NCI-H1417 (cell line): ENCODE measurements at places on chromosomes 2 and 18.
A peak's percentile ranks its signal among the peaks of the same experiment; 100 is the strongest.

DNA sequence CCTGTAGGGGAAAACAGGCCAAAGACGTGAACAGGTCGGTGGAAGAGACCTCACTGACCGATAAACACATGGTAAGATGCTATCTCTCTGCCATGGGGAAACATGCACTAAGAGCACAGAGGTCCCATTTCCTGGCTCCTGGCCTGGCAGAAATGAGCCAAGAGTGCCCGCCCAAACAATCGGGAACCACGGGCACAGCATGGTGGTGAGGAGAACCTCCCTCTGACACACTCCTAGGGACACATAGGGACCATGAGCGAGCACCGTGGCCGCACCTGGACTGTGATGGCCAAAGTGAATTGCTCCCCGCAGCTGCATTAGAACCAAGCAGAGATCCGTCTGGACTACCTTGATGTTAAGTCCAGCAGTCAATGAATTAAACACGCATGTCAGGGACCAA lies 11.1 kb downstream of the HS6ST1 start:
- no peak for DNase-seq

DNA sequence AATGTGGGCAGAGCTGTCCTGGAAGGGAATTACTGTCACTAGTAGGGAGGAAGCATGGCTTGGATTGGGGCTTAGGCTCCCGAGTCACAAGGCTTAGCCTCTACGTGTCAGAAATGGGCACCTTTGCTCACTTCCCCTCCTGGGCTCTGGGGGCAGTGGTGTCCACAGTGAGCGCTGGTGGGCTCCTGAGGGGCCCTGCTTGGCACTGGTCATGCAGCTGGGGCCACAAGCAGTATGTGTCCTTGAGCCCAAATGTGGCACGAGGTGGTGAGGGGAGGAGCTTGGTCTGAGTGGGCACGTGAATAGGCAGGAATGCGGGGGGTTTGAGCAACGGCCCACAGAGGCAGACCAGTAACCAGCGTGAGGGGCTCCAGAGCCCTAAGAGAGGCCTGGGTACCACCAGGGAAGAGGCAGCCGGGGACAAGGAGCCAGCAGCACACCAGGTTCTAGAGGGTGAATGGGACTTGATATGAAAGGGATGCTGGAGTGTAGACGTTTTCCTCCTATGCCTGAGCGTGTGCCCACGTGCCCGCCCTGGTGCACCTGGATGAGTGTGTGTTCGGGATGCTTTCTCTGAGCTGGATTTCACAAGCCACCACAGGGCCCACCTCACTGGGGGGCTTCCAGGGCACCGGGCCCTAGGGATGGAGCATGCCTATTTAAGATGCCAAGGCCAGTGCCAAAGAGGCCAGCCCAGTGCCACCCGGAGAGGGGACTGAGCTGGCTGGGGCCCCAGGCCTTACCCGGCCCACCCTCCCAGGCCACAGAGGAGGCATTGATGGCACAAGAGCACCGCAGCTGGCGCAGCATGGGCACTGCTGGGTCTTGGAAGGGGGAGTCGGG lies 22.8 kb upstream of the PTMA start:
- DNase-seq = no peak

- DNase-seq = peak; percentile 65
Measured at GRCh38 chr2:161415034-161415986, 787 bp upstream of the TBR1 start.

DNA sequence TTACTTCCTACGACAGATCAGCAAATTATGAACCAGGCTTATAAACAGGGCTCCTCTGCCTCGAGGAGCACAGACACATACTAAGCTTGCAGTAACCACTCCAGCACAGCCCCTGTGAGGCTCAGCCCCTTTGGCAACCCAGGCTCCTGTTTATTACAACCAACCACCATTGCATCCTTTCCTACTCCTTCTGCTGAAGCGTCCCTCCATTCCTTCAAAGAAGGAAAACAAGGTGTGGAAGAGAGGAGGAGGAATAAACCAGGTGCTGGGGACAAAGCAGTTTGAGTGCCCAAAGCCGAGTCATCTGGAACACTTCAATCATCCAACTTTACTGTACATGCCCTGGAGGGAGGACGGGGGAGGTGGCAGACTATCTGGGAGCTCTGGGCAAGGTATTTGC lies 87.2 kb upstream of the MGAT4A start:
- peak; percentile 16 for DNase-seq

GRCh38 chr2:53826587-53827397 lies 33.0 kb downstream of the GPR75 start:
- no peak for DNase-seq

GRCh38 chr18:79926306-79926705 lies 25.1 kb downstream of the SLC66A2 start:
- DNase-seq = no peak

DNA sequence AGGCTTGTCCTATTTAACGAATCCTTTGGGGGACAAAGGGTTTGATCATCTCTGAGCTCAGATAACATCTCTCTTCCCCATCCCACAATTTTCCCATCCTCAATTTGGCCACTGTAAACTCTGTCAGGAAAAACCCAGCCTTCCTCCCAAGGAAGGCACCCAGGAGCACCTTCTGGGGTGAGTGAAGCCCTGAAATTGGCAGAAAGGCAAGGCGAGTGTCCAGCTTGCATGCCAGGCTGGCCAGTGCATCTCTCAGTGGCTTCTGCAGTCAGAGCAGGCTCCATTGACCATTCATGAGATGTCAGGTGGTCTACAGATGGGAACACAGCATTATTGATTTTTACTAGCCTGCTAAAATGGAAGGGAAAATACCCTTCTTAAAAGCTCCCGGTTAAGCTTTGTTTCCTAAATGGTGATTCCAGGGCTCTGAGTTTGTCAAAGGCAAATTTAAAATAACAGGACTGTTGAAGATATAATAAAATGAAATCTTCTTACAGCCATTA lies 83.2 kb upstream of the BOD1L2 start:
- DNase-seq = no peak

- DNase-seq = peak; percentile 61
Measured at GRCh38 chr2:15260835-15261234, 300.3 kb downstream of the NBAS start.

GRCh38 chr2:10089565-10090190 lies 9.5 kb upstream of the CYS1 start:
- no peak for DNase-seq

GRCh38 chr2:181957668-181958067 lies 28.0 kb upstream of the PPP1R1C start:
- no peak for DNase-seq

DNA sequence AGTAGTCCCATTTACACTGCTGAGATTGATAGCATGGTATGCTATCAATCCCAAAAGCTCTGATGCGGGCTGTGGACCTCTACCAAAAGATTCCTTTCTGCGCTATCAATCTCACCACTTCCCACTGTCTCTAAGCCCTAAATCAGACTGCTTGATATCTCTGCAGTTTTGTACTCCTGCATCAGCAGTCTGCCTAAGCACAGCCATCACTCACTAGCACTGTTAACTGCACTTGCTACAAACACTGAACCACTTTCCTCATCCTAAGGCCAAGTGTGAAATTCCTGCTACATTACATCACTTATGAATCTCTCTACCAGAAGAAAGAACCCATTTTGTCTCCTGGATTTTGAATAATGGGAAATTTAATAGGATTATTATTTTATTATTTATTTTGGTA lies 237.0 kb downstream of the HNMT start:
- DNase-seq = no peak

DNA sequence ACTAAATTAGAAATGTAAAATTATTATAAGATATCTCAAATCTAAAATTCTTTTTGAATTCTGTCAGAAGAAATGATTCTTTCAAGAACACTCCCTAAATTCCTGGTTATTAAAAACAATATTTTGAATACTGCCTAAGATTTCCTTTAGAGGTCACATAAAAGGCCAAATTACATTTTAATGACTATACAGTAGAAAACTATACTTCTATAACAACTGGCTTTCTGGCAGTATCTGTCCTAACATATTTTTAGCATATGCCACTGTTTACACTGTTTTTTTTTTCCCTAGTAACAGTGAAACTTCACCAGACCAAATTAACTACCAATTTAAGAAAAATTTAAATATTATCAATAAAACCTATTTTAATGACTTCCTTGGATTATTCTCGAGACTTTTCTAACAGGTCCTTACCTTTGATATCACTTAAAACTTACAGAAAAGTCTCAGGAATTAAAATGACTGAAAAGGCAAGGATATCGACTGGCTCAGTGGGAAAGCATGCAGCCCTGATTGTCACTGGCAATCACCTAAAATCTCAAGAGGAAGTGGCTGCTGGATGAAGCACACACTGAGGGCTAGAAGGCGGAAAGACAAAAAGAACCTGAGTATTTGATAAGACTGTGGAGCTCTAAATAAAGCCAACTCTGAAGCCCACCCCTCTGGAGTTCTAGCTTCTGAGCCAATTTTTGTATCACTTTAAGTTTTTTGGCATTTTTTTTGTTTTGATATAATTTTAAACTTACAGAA lies 59.6 kb downstream of the SPIRE1 start:
- DNase-seq = no peak

DNA sequence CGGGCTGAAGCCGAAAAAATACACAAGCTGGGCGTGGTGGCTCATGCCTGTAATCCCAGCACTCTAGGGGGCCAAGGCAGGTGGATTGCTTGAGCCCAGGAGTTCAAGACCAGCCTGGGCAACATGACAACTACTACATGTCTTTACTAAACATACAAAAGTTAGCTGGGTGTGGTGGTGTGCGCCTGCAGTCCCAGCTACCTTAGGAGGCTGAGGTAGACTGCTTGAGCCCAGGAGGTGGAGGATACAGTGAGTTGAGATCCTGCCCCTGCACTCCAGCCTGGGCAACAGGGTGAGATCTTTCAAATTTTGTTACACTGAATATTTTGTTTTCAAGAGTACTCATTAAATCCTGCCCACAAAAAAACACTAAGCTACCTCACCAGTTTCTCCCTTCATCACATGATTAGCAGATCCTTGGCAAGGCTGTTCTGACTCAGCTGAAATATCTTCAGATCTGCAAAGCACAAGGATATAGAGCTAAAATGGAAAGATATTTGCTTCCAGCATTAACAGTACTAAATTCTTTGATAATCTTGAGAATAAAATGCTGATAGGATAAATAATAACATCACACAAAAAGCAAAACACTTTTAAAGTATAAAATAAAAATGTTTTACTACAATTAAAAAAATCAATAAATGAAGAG lies 28.2 kb upstream of the MCM6 start:
- DNase-seq = no peak

DNA sequence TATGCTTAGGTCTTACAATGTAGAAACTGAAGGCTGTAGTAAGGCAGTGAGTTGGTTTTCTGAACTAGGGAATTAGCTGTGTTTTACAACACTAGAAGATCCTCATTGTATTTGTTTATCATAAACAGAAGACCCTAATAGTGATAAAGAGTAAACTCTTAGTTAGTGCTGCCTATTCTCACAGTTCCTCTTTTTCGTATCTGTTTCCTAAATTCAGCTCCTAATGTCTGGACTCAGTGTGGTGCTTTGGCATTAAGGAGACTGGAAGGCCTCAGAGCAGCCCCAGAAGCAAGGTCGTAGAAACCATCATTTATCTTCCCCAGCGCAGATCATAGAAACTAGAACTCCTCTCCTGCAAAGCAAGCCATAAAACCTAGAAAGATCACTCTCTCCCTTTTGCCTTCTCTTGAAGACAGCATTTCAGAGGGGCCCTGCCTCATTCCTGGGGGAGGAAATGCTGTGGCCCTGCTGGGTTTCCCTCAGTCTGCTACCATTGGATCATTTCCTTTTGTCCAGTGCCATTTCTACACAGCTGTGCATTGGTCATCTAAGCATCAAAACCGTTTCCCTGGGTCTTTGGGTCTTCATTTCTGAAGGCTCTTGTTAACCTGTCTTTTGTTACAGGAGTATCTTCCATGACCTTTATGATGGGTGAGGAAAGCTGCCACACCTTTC lies 4.7 kb downstream of the ACP1 start:
- DNase-seq = no peak

GRCh38 chr2:172484706-172485105 lies 57.3 kb downstream of the ITGA6 start:
- no peak for DNase-seq

GRCh38 chr2:20384953-20385352 lies 34.3 kb upstream of the PUM2 start:
- DNase-seq = peak; percentile 53

DNA sequence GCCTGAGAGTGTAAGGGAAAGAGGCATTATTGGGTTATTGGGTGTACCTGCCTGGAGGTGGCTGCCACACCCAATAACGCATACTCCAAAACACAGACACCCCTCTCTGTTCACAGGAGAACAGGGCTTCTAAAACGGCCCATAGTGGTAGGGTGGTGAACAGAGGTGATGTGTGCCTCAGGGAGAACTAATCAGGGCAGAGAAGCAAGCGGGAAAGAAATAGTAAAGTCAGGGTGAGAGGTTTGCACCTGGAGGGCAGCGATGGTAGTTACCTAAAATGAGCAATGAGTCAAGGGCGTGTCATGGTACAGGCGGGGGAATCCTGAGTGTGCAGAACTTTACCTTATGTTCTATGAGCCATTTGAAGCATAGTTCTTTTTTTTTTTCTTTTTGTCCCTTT lies 21.6 kb upstream of the VPS4B start:
- DNase-seq = no peak

- no peak for DNase-seq
Measured at GRCh38 chr18:63837590-63837989, 49.9 kb upstream of the SERPINB2 start.

- DNase-seq = peak; percentile 75
Measured at GRCh38 chr2:62774555-62775366, 69.2 kb downstream of the EHBP1 start.

GRCh38 chr2:162061021-162061420 lies 13.0 kb downstream of the DPP4 start:
- DNase-seq = no peak

- DNase-seq = peak; percentile 50
Measured at GRCh38 chr2:221431477-221431876, 140.6 kb downstream of the EPHA4 start.

DNA sequence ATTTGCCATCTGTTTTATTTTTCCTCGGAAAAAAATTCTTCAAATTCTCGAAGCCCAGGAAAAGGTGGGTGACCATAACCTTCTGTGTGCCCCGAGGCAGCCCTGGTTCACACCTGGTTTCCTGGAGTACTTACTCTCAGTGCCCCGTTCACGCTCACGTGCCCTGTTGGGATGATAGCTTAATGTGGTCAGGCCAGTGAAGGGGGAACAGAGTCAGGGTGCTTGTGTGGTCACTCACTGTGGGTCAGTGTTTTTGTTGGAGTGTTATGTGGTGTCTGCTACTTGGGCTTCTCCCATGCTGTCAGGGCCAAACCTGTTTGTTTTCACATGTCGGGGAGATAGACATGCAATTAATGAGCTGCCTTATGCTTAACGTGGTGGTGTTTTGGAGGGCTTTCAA lies 78.1 kb downstream of the MAP4K4 start:
- no peak for DNase-seq

GRCh38 chr18:13612196-13612997 lies 114.0 kb downstream of the FAM210A start:
- no peak for DNase-seq

DNA sequence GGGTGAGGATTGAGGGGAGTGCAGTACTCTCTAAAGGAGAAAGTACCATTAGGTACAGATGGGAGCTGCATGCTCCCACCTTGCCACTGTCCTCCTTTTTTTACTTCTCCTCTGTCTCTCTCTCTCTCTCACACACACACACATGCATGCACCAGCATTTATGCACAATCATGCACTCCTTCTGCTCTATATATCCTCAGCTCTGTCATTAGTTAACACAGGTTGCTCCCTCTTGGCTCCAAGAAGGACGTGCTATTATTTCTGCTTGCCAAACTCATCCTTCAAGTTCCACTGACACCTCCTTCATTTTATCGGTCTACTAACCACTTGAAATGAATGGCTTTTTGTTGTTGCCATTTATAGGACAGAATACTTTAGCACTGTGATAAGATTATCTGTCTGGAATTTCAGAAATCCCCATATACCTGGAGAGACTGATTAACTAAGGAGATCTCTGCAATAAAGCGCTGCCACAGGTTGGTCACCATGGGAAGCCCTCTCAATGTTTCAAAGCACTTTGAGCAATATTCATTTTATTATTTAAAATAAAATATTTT lies 178.5 kb upstream of the TRIB2 start:
- DNase-seq = no peak
